Stimulated activated CD8-positive, alpha-beta memory T cell treated with anti-CD3 and anti-CD28 coated beads, Interleukin-7, amount 100 ng/mL, for 1 hour (primary cell): ENCODE measurements at places on chromosomes 5 and 9.

- DNase-seq: no peak
Measured at GRCh38 chr5:61322738-61323725, 9.0 kb upstream of the ZSWIM6 start.

DNA sequence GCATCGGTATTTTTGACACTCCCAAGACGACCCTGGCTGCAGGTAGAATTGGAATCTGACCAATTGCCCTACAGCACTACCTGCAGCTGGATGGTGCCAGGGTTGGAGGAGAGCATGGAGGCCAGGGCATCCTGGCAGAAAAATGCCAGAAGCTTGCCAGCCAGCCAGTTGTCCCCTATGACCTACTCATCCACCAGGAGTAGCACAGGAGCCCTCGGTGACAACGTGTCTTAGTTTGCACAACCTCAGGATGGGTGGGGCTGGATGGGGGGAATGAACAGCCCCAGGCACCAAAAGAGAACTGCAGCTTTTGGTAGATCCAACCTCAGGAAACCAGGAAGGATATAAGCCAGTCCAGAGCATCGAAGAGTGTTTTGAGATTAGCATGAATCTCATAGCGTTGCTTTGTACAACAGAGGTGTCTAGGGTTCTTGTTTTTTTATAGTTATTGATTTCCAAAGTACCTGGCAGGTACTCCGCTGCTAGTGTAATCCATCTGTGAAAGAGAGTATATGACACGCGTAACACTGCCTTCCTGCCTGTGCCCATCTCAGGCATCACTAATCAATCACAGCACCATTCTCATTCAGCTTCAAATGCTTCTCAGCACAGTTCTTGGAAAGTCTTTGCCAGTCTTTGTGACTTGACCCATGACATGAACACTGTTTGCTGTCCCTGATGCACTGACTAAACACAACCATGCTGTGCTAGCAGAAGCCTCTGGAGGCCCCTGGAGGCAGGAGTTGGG, 36.7 kb upstream of the ASS1 start:
- DNase-seq: no peak

- no peak for DNase-seq
Measured at GRCh38 chr5:126364206-126364902, 58.9 kb upstream of the GRAMD2B start.

DNA sequence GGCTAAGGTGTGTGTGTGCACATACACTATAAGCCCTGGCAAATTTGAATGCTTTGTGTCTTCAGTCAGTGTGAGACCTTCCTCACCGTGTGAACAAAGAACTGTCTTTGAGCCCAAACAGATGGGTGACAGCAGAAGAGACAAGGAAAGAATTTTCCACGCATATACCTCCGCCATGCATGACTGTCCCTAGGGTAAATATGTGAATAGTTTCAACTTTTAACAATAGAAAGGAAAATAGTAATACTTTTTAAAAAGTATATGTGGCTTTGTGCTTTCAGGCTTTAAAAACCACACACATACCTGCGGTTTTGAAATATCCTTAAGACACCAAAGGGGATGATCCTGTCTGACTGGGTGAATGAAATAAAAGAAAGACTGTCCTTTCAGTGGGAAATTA, 438.6 kb upstream of the MPDZ start:
- no peak for DNase-seq

DNA sequence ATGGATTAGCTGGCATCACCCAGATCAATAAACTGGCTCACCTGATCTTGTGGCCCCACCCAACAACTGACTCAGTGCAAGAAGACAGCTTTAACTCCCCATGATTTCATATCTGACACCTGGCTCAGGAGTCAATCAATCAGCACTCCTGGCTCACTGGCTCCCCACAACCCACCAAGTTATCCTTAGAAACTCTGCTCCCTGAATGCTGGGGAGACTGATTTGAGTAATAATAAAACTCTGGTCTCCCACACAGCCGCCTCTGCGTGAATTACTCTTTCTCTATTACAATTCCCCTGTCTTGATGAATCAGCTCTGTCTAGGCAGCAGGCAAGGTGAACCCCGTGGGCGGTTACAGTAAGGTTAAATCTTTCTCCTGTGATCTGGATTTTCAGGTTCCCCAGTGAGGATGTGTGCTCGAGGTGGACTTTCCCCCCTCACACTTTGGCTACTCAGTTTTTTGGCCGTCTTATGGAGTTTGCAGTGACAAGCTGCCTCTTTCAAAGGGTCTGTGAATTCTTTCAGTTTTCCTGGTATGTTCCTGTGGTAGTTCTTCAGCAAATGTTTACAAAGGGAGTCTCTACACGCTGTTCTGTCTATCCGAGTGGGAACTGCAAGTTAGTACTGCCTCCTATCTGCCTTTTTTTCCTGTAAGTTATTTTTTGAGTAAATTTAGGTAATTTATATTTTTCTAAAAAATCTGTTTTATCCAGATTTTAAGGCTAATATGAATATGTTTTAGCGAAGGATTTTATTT, 500.2 kb upstream of the NUDT12 start:
- no peak for DNase-seq

DNA sequence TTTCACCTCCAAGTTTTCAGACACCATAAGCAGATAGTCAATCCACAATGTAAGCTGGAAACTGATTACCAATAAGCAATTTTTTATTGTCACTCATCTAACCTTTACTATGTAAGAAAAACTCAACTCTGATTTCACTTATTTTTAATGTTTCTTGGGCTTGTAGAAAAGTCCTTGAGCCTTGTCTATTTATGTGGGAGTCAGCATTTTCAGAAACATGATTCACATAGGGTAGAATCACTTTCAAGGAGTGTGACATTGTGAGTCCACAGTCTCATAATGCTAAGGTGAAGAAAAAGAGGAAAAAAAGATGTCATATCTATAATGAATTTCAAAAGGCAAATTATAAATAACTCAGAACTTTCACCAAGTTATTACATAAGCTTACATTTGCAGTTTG, 2167.9 kb upstream of the C9orf72 start:
- no peak for DNase-seq
